ENCODE measurements at places on chromosomes 12 and 14.
A peak's percentile ranks its signal among the peaks of the same experiment; 100 is the strongest.

- DNase-seq = no peak
Observed at GRCh38 chr14:51298895-51299294, 58.8 kb downstream of the TMX1 start.

DNA sequence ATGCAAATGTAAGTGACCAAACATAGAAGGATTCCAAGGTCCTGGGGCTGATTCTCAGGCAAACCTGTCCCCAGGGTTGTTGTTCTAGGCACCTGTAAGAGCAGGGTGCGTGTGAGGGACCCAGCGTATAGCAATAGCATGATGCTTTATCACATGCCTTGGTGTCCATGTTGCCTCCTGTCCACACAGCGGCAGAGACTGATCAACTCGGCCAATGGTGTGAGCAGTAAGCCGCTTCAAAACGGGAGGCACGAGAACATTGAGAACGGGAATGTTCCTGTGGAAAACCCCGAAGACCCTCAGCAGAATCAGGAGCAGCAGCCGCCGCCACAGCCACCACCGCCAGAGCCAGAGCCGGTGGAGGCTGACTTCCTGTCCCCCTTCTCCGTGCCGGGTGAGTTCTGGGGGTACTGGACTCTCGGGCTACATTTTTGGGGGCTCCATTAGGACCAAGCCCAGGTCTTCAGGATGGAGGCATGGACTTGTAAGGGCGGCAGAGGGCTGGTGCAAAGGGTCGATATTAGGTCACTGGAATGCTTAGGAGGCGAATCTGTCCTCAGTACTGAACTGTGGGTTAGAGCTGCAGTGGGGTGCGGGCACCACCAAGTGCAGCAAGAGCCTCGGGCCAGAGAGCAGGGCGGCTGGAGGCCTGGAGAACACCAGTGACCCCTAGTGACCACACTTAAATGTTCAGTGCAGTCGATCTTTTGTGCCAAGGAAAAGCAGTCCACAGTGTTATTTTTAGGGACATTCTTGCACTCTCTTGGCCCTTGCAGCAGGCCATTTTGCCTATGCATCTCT lies 57.2 kb upstream of the RIN3 start:
- DNase-seq = peak; percentile 25

- no peak for DNase-seq
Observed at GRCh38 chr12:118271183-118271582, 101.5 kb downstream of the TAOK3 start.

DNA sequence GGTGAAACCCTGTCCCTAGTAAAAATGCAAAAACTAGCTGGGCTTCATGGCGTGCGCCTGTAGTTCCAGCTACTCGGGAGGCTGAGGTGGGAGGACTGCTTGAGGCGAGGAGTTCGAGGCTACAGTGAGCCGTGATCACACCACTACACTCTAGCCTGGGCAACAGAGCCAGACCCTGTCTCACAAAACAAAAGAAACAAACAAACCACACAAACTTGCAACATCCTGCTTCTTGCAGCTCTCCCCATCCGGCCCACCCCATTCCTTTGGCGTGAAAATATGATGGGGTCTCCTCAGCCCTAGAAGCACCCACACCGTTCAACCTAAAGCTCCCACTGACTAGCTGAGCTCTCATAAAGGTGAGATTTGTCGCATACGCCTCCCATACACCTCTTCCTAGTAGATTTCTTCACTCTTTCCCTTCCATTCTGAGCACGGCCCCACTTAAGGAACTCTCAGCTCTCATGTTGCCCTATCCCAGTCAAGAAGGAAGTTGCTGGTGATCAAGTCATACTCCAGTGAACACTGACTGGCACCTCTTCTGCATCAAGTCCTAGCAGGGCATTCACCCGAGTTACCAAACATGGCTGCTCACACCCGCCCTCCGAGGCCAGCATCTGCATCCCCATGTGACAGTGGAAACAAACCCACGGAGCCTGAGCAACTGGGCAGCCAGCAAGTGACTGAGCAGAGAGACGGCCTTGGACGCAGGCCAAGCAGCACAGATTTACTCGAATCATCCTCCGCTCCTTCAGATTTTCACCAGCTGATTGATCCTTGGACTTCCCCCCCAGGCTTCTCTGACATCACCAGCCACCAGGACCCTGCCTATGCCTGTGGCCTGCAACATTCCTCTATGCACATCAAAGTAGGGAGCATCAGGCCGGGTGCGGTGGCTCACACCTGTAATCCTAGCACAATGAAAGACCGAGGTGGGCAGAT lies 18.9 kb upstream of the CD27 start:
- no peak for DNase-seq

DNA sequence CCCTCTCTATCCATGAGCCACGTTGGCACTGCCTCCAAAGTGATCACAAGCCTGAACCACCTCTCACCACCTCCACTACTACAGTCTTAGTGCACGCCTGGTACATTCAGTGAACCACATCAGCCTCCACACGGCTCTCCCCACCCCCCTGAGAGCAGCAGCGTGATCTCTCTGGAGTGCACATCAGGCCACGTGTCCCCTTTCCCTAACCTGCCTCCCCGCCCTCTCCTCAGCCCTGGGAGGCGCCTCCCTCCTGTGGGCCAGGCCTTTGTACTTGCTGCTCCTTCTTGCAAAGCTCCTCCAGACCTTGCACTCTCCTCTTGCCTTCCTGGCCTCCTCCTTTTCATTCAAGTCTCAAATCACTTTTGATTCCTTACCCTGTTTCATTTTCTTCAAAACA lies 49.8 kb downstream of the SLC6A12 start:
- no peak for DNase-seq

- DNase-seq = no peak
Observed at GRCh38 chr12:120283318-120283717, 8.4 kb downstream of the RNU4-2 start.

- peak; percentile 67 for DNase-seq
Observed at GRCh38 chr12:81078469-81079196, 754 bp downstream of the ACSS3 start.

DNA sequence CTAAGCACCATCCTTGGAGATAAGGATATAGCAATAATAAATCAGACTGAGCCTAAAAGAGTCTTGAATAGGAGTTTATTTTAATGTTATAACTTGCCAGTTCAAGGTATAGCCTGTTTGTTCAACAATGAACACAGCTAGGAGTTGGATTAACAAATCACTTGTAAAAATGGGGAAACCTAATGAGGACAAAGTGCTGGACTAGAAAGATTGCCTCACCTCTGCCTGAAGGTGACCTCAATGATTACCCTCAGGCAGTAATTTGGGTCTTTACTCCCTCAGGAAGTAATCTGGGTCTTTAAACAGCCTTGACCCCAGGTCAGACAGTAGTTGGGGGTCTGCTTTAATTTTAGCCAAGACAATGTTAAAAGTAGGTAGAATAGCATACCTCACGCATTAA lies 35.5 kb upstream of the CDKL1 start:
- DNase-seq = no peak

- DNase-seq = no peak
Observed at GRCh38 chr14:75254381-75254822, 24.2 kb upstream of the FOS start.

DNA sequence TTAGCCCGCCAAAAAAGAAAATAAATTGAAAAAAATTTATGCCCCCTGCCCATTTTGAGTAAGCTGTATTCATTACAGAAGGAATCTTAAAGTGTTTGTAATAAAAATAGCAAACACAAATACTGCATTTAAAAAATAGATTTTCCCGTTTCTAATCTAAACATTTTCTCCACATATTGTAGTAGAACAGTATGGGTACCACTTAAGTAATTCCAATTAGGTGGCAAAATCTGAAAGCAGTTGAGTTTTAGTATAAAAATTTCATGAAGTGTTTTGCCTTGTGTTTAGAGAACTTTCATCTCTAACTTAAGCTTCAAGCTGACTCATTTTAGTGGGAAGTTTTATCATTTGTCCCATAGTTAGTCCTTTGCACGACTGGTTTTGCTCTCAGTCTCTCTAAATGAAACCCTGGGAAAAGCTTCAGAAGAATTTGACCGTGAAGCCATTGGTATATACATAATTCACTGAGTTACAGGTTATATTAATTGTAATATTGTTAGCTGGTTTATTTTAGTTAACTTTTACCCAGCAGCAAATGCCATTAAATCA lies 214.6 kb downstream of the ERC1 start:
- DNase-seq = no peak

DNA sequence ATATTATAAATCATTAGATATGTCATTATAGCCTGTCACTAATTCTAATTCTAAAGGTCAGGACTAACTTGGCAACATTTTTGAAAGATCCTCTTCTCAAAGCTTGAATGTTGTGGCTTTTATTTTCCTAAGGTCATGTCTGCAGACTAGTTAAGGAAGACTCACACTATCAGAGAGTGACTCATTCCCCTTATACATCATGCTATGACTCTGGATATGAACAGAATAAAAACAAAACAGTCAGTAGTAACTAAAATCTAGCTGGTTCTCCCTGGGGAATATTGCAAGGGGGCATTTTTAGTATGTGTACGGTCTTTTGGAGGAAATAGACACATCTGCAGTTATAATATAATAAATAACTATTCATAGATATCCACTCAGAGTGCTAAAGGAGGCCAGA lies 170.6 kb downstream of the SLC2A13 start:
- no peak for DNase-seq

- no peak for DNase-seq
Observed at GRCh38 chr14:102103062-102103695, 16.3 kb upstream of the HSP90AA1 start.

DNA sequence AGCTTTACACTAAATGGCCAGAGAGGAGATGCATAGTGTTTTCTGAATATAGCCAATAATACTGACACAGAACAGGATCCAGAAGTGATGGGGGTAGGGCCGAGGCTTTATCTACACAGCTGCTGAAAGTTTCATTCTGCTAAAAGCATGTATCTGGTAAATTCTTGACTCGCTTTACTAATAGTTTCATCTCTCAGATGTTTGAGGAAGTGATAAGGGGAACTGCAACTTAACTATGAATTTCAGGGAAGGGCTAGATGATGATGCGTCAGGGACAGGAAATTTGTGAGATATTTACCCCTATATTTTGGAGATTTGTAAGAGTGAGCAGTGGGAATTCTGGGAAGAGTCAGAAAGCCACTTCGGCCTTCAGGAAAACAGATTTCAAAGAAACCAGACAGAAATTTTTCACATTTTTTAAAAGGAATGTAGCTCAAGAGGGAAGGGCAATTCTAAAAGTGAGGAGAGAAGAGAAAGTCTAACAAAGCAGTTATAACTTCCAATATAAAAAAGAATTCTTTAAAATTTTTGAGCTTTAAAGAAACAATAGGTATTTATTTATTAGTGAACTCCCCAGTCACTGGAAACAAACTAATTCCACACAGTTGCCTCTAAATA lies 243.1 kb downstream of the BCAT1 start:
- no peak for DNase-seq

- no peak for DNase-seq
Observed at GRCh38 chr12:25020621-25021243, 71.8 kb upstream of the BCAT1 start.

GRCh38 chr14:21486640-21487087 lies 9.7 kb downstream of the TOX4 start:
- no peak for DNase-seq

- DNase-seq = no peak
Observed at GRCh38 chr12:9124383-9125031, 8.8 kb upstream of the A2M start.

GRCh38 chr12:62763861-62764645 lies 170.9 kb downstream of the PPM1H start:
- no peak for DNase-seq

- DNase-seq = no peak
Observed at GRCh38 chr12:54428050-54429013, 9.3 kb upstream of the ITGA5 start.

- DNase-seq = no peak
Observed at GRCh38 chr12:517538-517937, 57.8 kb downstream of the B4GALNT3 start.

DNA sequence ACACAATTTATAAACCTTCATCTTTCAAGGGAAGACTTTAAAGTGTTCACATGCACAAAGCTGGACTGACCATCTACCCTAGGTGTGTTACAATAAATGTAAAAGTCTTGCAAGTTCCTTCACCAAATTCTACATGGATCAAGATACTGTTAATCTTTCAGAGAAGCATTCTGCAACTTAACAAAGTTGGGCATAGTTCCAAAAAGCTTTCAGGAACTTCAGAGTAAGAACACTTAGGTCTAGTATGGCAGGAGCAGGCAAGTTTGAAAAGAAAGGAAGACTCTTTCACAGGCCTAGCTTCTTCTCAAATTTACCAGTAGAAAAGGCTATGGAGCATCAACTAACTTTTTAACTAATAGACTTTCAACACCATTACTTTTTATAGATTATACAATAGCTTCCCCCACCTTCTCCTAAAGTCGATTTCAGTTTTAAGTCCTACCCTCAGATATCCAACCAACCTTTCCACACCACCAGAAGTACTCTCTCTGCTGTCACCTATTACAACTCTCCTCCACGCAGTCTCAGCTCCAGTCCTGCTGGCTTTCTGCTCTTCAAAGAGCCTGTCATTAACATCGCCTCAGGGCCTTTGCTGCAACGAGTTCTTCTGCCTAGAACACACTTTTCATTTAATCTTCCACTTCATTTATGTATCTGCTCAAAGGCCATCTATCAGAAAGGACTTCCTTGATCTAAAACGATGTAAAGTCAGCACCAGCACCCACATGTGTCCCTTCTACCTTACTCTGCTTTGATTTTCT lies 333.9 kb downstream of the CEP128 start:
- DNase-seq = no peak

- no peak for DNase-seq
Observed at GRCh38 chr12:39510001-39510400, 67.1 kb upstream of the KIF21A start.

DNA sequence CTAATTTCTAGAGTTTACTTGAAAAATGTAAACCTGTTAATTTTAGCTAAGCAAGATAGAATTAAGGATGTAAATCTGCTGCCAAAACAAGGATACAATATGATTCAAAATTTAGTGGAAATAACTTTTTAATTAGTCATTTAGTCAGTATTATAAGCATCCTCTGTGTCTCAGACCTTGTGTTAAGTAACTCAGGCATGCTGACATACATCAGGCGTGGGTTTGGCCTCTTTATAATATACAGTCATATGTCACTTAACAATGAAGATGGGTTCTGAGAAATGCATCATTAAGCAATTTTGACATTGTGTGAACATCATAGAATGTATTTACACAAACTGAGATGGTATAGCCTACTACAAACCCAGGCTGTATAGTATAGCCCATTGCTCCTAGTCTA lies 386.9 kb downstream of the ZFP36L1 start:
- DNase-seq = no peak

- no peak for DNase-seq
Observed at GRCh38 chr14:63974176-63974575, 121.4 kb downstream of the SYNE2 start.

DNA sequence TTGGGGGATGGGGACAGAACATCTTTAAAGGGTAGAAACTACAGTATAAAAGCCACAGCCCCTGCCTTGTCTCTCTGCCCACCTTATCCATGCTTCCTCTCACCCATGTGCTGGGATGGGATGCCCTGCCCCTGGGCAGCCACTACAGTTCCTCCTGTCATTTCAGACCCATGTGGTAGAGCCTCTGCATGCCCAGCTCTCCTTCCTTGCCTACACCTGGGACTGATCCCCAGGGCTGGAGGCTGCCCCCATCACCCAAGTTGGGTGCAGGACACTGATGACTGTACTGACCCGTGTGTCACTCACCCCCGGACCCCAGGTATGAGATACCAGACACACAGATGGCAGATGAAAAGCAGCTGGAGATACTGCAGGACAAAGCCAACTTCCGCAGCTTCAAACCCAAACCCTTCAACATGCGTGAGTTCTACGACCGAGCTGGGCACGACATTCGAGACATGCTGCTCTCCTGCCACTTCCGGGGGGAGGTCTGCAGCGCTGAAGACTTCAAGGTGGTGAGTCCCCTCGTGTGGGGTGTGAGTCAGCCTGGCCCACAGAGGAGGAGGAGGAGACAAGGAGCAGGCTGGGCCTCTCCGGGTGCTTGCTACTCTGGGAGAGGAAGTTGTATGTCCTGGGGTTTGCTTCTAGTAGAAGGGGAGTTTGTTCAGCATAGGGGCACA lies 2.2 kb downstream of the ASIC1 start:
- DNase-seq = no peak

Measured in NCI-H146 (cell line).